ENCODE measurements at places on chromosomes 13 and 19.

DNA sequence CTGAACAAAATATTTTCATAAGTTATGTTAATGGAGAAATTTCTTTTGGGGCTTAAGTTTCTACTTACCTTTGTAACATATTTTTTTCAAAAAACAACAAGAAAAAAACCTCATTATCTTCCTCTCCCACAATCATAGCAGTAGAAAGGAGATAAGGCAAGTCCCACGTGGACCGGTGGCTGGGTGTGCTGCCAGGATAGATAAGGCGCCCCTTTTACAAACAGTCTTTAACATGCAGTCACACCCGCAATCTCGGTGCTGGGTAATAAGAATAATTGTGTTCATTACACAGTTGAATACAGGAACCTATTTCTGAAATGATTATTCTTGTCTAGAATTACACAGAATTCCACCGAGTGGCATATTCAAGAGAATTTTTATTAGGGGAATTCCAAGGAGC, 1202.3 kb downstream of the UQCRFS1 start:
- no peak for DNase-seq

DNA sequence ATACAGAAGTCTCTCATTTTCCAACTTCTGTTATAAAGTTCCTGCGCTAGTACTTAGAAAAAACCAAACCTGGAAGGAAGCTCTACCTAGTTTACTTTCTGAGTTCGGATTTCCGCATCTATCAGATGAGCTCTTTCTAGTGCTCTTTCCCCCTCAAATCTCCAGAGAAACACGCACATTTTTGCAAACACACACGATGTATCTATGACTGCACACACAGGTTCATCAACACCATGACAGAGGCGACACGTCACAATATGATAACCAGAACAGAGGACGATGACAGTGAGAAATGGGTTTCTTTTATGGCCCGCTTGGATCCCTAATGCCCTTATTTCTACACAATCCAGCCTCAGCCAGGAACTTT, 629 bp upstream of the LRRC63 start:
- DNase-seq: no peak

DNA sequence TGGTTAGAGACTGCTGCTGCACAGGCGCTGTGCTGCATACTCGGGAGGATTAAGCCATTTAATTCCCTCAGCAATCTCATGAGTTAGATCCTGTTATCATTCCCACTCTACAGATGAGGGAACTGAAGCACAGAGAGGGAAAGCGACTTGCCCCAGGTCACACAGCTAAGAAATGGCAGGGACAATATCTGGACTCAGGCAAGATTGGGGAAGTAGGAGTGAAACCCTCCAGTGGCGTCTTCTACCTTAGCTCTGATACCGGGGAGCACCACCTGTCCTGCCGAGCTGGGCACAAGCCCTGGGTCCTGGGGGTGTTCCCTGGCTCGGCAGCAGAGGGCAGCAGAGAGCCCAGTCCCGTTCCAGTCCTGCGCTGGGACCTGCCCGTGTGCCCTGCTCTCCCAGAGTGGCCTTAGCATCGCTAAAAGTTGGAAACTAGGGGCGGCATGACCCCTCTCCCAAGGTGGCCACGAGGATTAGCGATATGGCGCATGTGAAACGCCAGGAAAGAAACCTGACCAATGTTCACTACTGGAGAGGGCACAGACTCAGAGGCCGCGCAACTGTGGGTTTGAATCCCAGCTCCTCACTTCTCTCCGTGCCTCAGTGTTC, 20.5 kb downstream of the CYTH2 start:
- DNase-seq: peak; percentile 93

DNA sequence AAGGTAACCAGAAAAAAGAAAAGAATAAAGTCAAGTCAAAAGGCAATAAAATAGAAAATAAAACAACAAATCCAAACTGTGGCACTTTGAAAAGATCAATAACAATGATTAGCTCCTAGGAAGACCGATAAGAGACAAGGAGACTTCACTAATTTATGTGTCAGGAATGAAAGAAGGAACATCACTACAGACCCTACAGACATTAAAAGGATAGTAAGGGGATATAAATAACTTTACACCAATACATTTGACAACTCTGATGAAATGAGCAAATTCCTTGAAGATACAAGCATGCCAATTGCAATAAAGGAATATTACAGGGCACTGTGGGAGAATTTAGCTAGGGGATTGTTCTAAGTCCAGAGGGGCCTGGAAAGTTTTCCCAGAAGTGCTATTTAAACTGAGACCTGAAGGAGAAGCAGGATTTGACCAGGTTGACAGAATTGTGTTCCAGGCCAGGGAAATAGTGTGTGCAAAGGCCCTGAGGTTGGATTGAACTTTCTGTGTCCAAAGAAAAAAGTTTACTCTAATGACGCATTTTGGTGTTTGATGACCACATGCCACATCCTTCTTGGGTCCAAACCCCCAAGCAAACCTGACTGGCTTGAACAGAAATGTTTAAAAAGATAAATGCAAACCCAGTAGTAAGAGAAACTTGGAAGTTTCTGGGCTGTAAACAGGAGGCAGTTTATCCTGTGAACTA, 1.6 kb upstream of the C19orf38 start:
- no peak for DNase-seq

DNA sequence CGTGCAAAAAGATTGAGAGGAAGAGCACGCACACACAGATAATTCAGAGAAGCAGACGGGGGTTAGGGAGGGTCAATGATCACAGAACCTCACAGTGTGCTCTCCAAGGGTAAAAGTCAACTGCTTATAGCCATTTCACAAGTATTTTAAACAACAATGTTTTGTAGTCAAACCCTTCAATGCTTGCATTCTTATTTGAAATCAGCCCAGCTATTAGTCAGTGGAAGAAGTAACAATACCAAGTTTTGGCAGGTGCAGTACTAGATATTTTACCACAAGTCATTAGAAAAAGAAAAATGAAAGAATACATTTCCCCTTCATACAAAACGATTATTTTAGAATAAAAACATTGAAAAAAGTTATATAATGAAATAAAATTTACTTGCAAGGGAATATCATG, 2.6 kb downstream of the CSNK1A1L start:
- DNase-seq: no peak

DNA sequence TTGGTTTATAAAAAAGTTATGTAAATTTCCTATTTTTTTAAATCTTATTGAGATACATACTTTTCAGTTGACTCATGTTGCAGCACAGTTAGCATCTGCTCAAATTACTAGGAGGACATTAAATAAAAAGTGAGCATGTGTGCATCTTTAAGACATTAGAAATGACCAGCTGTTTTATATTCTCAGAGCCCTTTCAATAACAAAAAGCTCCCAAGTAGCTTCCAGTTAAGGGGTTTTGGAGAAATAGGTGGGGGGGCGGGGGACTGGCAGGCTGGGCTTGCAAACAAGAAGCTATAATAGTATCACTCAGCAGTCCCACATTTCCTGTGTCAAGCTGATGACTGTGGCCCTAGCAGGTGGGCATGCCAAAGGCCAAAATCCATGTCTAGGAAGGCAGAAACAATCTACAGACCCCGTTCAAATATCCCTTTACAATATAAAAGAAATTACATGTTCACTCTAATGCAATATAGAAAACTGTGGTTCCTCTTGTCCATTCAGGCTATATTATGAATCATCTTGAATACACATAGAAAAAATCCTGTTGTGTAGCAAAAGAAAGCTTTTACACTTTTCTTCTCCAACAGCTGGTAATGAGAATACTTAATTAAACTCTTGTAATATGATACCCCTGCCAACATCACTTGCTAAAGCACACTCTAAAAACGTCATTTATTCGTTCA, 1713.2 kb upstream of the SLC10A2 start:
- DNase-seq: no peak

DNA sequence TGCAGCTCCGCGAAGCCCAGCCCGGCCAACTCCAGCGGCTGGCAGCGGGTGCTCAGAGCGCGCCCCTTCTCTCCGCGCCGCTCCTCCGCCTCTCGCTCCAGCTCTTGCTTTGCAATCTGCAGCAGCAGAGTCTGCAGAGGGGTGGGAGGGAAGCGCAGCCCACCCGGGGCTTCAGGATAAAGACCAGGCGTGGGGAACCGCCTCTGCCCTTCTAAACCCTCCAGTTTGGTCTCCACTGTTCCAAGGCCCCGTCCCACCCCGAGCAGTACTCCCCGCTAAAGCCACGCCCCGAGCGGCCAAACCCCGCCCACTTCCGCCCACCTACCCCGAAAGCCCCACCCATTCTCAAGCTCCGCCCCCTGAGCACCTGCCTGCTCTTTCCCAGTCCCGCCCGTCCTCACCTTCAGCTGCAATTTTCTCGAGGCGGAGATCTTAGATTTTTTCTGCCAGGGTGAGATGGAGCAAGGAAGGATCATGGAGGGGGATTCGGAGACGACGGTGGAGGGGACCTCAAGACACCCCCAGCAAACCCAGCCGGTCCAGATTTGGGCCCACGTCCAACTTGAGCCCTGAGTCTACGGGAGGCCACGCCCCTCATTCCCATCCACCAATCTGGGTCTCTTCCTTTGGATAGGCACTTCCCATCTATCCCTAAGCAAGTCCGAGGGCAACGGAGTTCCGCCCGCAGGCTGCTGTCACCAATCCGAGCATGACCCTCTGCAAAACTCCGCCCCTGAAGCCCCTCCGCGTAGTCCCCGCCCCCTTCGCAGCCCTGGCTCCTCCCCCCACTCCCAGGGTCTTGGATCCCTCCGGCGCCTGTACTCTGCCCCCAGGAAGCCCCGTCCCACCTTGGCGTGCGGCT, 1.1 kb downstream of the TNNI3 start:
- peak; percentile 73 for DNase-seq

GRCh38 chr19:11324748-11325389, 14.6 kb downstream of the RAB3D start:
- no peak for DNase-seq

DNA sequence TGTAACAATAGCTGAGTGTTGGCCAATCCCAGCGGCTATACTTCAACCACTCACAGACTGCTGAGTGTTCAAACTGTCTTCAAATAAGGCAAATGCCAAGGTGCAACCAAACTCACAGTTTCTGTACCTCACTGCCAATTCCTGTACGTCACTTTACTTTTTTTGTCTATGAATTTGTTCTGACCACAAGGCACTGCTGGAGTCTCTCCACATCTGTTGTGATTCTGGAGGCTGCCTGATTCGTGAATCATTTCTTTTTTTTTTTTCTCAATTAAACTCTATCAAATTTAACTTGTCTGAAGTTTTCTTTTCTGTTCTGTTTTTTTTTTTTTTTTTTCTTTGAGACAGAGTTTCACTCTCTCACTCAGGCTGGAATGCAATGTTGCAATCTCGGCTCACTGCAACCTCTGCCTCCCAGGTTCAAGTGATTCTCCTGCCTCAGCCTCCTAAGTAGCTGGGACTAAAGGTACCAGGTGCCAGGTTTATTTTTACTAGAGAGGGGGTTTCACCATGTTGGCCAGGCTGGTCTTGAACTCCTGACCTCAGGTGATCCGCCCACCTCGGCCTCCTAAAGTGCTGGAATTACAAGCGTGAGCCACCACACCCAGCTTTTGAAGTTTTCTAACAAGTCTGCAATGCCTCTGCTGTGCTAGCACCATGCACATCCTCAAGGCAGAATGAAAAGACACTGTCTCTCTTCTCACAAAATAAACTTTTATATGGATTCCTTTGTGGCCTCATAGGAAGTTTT, 401.7 kb downstream of the IRS2 start:
- no peak for DNase-seq

DNA sequence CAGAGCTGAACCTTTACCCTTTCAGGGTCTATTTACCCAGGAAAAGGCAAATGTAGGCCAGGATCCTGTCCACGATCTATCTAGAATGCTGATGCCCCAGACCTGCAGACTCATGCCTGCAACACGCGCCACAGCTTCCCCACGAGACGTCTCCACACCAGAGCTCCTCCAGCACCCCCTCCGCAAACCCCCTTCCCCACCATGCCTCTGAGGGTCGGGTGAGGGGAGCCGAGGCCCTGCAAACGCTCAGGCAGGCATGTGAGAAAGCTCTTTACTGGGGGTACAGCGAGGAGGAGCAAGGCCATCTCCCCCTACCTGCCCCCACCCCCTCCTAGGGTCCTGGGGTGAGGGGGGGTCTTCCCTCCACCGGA, 8.9 kb downstream of the DYRK1B start:
- no peak for DNase-seq

GRCh38 chr13:42478531-42479156, 95.3 kb upstream of the TNFSF11 start:
- no peak for DNase-seq

DNA sequence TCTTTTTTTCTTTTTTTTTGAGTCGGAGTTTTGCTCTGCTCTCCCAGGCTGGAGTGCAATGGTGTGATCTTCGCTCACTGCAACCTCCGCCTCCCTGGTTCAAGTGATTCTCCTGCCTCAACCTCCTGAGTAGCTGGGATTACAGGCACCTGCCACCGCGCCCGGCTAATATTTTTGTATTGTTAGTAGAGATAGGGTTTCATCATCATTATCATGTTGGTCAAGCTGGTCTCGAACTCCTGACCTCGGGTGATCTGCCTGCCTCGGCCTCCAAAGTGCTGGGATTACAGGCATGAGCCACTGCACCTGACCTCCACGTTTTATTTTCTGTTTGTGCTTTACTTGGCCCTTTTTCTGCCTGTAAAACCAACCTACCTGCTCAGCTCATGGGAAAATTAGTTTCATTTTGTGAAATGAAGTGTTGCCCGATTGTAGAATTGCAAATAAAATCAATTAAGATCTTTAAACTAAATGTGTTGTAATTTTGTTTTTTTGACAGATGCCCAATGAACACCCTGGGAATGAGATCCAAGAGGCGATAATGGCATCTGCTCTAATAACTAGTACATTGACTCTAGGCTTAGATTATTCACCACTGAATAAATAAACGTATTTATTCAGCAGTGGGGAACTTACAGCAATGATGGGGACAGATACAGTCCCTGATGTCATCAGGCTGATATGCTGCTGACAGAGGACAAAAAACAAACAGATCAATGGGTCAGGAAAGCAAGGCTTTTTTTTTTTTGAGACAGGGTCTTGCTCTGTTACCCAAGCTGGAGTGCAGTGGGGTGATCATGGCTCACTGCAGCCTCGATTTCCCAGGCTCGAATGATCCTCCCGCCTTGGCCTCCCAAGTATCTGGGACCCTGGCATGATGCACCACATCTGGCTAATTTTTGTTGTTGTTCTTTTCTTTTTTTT, 2.2 kb upstream of the RAB11B start:
- no peak for DNase-seq

GRCh38 chr19:6580313-6580712, 10.6 kb downstream of the CD70 start:
- no peak for DNase-seq

DNA sequence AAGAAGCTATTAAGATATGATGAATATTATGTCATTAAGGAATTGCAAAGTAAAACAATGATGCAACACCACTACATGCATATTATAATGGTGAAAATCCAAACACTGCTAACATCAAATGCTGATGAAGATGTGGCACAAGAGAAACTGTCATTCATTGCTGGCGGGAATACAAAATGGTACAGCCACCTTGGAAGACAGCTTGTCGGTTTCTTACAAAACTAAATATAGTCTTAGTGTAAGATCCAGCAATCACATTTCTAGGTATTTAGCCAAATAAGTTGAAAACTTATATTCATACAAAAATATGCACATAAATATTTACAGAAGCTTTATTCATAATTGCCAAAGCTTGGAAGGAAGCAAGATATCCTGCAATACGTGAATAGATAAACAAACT, 114.9 kb upstream of the EDNRB start:
- no peak for DNase-seq

Data from activated effector memory CD4-positive, alpha-beta T cell treated with anti-CD3 and anti-CD28 coated beads, Interleukin-2, amount 50 U/mL, for 16 hours (primary cell).